ENCODE measurements at places on chromosomes 12 and 14.

- no peak for DNase-seq
These were observed 44.7 kb downstream of the ABCD2 start for GRCh38 chr12:39574785-39575497.

DNA sequence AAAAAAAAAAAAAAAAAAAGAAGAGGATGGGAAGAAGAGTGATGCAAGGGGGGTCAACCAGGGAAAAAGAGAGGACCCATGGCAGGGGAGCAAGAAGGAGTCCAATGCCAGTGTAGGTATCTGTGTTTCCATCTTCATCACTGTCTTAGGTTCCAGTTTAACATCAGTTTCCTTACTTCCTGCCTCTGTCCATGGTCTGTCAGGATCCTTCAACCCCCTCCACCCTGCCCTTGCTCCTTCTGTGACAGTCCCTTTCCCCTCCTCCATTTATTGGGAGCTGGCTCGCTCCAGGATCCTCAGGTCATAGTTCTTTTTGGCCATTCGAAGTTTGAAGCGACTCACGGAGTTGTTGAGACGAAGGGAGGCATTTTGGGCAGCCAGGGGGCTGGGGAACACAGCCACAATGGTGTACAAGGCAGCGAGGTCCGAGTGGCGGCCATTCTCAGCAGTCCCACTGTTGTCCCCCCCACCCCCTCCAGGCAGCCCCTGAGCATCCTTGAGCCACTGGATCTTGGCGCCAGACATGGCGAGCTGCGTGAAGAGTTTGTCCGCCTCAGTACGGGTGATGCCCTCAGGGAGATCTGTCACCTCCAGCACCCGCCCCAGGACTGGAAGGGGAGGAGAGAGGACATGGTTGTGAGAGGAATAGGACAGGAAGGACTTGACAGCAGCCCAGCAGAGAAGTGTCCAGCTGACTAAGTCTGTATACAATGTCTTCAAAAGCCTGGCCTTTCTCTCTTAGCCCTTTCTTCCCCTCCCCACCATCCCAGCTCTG is 3.7 kb upstream of the STAC3 start:
- no peak for DNase-seq

DNA sequence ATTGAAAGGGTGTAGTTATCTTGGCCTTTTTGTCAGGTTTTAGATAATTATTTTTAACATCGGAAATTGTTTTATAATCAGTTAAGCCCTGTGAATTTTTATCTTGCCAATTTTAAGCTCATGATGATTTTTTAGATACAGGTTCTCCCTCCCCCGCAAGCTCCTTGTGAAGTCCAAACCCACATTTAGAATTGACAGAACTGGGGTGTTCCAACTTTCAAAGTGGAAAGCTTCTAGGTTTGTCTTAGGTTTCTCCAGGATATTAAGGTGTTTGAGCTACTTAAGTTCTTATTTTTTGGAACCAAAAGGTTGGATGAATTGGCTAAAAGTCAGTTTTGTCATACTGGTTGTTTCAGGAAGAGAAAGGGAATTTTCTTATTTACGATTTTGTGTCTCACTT is 49.1 kb downstream of the ATP2A2 start:
- DNase-seq = no peak

DNA sequence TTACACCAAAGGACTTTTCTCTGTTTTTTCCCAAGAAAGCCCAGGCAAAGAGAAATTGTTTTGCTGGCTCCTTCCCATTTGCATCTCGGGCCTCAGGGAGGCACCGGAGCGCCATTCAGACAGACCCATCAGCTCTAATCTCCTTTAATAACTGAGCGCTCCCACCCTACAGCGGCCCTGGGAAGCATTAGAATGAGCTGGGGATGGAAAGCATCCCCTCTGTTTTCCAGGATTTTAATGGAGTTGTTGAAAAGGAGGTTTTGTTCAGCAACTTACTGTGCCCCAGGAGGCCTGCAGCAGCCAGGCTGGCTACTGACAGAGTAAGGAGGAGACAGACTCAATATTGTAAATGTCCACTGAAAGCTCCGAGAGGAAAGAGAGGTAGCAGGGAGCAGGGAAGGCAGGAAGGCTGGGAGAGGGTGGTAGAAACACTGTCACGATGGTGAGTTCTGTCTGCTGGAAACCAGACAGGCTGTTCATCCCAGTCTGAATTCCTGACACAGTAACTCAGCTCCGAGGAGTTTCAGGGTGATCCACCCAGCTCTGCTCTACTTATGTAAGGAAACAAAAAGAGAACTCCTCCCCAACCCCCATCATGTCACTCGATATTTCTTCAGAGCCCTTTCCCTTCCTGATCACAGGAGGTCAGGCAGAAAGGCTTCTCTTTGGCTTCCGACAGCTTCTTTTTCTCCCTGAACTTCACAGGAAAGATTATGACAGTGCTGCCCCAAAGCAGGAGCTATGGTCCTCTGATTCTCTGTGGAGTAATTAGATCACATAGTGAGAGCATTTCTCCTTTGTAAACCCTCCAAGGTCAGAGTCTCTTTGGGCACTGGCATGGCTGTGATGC is 62.5 kb upstream of the TMEM132D start:
- no peak for DNase-seq

DNA sequence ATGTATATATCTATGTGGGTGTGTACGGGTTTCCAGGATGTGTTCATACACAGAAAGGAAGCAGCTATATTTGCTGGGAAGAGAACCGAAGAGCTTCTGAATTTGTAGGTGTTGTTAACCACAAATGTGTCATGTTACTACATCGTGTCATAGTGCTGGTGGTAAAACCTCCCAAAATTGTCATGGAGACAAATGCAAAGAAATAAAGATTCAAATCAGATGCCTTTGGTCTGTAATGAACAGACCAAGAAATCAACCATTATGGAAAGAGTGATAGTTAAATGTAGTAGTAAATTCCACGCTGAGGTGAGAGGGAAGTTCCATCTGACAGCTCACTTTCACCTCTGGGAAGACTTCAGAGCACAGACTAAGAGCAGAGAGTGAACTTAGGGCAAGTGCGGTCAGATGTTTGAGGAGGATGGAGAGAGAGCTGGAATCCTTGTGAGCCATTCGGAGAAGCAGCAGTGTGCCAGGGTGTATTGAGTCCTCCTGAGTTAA is 487.5 kb downstream of the TMEM121 start:
- DNase-seq = peak; percentile 33

GRCh38 chr12:95643256-95643655 is 92.0 kb upstream of the USP44 start:
- no peak for DNase-seq

DNA sequence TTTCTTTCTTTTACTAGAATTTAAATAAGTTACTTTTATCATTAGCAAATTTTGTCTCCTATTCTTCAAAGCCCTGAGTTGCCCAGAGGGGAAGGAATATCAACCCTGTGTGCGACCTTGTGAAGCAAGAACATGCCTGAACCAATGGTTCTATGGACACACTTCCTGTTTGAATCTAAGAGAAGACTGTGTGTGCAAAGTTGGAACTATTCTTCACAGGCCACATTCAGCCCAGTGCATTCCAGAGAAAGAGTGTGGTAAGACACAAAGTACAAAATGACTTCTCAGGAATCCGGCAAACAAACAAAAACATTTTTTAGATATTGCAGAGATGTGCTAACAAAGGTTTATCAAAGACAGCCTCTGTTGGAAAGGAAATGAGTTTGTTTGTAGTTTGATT is 90.8 kb upstream of the PTPRQ start:
- no peak for DNase-seq

- DNase-seq = no peak
These were observed 75.5 kb upstream of the RERGL start for GRCh38 chr12:18165422-18165871.

GRCh38 chr12:9363145-9363544 is 154.9 kb upstream of the PZP start:
- DNase-seq = no peak

DNA sequence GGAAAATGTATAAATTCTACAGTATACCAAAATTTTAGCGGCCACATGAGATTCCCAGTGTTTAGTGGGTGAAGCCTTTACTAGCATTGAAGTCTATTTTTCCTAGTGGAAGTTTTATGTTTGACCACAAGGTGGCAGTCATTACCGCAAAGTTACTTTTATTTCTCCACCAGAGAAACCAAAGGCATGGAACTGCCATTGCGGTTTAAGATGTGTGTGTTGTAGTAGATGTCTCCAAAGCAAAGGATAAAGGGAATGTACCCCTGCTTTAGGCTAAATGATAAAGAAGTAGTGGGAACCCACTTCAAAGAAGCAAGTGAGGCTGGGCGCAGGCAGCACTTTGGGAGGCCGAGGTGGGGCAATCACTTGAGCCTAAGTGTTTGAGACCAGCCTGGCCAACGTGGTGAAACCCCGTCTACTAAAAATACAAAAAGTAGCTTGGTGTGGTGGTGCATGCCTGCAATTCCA is 140.5 kb downstream of the PRKCH start:
- no peak for DNase-seq

- no peak for DNase-seq
These were observed 15.7 kb upstream of the SLC10A1 start for GRCh38 chr14:69812711-69813110.

GRCh38 chr12:65943388-65944137 is 119.3 kb downstream of the HMGA2 start:
- DNase-seq = no peak

DNA sequence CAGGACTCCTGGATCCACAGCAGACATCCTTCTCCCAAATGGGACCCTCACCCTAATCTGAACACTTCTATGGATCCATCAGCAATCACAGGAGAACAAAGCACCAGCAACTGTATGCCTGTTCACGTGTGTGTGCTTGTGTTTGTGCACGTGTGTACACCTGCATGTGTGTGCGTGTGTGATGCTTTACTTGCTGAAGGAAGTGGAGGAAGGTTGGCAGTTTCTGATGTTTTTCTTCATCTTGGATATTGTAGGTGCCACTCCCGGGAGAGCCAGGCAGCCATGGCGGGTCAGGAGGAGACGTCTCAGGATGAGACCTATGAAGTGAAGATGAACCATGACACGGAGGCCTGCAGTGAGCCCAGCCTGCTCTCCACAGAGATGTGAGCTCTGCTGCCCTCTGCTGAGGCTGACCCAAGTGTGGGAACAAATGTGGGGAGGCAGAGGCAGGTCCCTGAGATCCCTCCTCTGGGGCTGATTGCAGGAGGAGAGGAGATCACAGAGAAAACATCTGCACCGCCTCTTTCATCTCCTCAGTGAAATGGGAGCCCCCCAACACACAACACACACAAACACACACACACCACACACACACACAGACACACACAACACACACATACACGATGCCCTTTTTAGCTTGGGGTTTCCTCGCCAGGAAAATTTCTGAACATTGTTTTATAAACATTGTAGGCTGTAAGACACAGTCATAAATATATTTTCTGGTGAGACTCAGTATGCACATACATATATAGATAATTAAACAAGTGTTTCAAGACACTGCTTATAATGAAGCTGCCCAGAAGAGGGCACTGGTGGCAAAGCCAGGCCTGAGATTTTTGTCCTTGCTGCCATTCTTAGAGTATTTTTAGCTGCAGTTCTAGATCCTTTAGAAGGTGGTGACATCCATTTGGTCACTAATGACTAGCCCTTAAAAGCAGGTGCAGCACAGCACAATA is 112.2 kb upstream of the FKBP4 start:
- DNase-seq = peak; percentile 42

GRCh38 chr12:39125566-39125965 is 220.2 kb upstream of the CPNE8 start:
- DNase-seq = no peak

DNA sequence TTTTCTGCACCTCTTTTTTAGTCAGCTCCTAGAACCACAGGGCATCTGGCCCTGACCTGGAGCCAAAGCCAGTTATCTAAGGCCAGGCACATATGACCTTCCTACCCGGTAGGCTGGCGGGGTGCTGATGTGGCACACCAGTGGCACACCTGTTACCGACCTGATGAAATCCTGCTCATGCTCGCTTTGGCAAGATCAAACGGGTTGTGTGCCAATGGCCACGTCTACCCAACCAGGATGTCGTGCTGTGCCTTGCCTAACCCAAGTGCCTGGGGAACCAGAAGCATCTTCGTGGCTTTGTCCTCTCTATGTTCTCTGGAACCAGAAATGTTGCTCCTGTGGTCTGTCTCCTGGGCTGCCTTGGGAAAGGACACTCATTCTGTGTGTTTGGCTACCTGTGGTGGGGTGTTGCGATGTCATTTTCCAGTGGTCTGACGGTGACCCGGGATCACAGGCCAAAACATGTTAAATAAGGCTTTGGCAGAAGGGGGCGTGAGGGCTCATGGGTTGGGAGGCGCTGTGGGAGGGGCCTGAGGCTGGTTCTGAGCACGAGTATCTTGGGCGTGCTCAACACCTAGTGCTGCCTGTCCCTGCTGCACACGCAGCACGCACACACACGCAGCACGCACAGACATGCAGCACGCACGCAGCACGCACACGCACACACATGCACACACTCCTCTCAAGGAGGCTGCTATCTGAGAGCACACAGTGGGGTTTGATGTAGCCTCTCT is 27.9 kb downstream of the CCNK start:
- no peak for DNase-seq

GRCh38 chr14:30751646-30752416 is 122.5 kb upstream of the COCH start:
- no peak for DNase-seq

- no peak for DNase-seq
These were observed 375.5 kb downstream of the ALG10 start for GRCh38 chr12:34397591-34398365.

DNA sequence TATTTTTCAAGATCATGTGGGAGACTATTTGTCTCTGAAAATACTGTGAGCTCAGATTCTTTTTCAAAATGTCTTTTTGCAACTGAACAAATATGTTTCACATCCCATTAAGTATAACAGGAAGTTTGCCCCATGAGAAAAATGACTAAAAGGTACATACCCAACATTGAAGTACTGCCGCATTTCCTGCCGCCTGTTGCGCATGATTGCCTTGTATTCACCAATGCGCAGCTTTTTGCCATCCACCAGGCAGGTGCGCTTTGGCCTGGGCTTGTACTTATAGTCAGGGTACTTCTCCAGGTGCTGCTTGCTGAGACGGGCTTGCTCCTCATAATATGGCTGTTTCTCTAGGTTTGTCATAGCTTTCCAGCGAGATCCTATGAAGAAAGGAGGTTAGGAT is 413.2 kb downstream of the SOX5 start:
- no peak for DNase-seq

DNA sequence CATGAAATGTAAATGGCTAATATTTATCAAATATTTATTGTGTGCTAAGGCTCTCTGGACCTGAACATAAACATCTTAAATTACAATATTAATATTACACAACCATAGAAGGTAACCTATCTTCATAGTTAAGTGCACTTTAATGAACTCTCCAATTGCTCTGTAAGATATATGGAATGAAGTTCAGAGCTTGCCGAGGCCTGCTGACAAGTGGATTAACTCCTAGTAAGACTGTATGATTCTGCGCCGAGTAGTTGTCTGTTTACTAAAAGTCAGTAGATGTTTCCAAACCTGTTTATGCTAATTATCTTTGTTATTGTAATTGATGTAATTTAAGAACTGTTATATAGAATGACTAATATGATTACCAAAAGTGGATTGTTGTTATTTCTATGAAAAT is 77.2 kb downstream of the PTPRR start:
- DNase-seq = no peak

- DNase-seq = no peak
These were observed 23.1 kb downstream of the PPP2R5C start for GRCh38 chr14:101784631-101785030.

Data from activated naive CD4-positive, alpha-beta T cell treated with Interleukin-2 at 50 U/mL for 16 hours (primary cell).